Kidney epithelial cell (primary cell): ENCODE measurements at places on chromosomes 16 and 17.

GRCh38 chr17:61783556-61784304 is 79.6 kb downstream of the BRIP1 start:
- DNase-seq = no peak

DNA sequence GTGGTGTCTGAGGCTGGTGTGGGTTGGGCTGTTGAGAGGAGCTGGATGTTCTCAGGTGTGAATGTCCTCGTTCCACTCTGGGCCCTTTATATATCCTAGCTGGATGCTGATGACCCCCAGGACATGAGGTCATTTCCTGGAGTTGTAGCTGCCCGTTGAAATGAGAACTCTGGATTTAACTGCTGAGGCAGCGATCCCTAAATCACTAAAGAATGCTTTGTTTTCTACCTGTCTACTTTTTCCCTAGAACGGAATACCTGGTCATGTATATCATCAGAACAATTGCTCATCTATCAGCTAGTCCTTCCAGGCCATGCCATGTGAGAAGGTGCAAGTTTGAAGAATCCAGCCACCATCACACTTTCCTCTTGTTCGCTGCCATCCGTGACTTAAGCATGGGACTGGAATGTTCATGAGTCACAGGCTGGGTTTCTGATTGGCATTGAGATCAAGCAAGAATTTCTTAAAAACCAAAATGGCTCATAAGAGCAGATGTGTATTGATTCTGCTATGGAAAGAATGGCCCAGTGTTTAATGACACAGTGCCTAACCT is at the start of gene KRTAP2-3:
KRTAP2-3 (minus strand) TSS at position 63 of the 553 bp plus-strand sequence. CDS start 64 bp downstream, outside the sequence.
- DNase-seq = peak; percentile 98

DNA sequence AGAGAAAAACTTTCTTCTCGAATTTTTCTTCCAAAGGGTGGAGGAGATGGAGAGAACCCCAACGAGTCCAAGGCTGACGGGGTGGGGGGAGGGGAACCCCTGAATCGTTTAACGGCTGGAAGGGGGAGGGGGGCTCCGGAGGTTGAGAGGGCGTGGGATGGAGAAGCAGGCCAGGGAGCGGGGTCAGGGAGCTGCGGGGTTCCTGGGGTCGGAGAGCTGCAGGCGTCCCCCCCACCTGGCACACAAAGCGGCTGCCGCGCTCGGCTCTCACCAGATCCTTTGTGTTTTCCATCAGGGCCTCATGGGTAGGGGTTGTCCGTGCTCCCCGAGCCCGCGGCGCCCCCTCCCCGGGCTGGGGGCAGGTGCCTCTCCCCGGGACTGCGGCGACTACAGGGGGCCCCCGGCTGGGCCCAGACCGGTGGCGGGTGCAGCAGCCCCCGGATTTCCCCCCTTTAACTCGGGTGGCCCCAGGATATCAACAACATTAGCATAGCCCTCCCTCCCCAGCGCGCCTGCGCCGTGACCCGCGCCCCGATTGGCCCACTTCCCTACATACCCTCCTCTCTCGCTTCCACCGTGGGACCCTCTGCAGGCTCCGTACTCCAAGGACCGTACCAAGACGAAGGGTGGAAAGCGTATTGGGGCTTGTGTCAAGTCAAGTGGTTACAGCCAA is at the start of gene MBTD1:
MBTD1 (minus strand) TSS at position 486 of the 673 bp plus-strand sequence. CDS start 34,888 bp downstream, outside the sequence.
- DNase-seq = peak; percentile 84

GRCh38 chr17:15971098-15971678 is 26.3 kb downstream of the ADORA2B start:
- DNase-seq = no peak

DNA sequence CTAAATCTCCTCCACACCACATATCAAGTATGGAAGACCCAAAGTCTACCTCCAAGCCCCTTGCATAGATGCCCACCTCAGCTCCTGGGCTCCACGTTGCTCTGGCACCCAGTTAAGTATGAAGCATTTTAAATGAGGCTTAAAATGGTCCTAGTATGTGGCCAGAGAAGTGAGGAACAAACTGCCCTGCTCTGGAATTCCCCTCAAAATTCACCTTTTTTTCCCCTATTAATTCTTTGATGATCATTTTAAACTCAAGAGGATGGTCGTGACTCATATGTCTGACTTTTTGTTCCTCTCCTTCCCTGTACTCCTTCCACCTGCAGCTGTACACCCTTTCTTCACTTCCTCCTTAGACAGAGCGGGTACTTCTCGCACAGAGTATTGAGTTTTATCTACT is 234.5 kb upstream of the MYOCD start:
- no peak for DNase-seq

GRCh38 chr17:80780381-80781198 is 211.1 kb upstream of the CHMP6 start:
- no peak for DNase-seq

DNA sequence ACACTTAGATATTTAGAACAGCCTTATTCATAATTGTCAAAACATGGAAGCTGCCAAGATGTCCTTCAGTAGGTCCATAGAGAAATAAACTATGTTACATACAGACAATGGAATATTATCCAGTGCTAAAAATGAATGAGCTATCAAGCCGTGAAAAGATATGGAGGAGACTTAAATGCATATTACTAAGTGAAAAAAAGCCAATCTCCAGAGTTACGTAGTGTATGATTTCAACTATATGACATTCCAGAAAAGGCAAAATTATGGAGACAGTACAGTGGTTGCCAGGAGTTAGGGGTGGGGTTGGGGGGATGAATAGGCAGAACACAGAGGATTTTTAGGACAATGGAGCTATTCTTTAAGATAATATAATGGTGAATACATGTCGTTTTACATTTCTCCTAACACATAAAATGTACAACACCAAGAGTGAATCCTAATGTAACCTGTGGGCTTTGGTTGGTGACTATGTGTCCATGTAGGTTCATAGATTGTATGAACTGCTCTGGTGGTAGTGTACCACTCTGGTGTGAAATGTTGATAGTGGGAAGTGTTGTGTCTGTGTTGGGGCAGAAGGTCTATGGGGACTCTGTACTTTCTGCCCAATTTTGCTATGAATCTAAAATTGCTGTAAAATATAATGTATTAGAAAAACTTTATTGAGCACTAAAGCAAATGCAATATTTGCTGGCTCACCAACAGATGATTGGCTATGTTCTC is 122.6 kb downstream of the USP22 start:
- DNase-seq = no peak

- DNase-seq = no peak
Observed at GRCh38 chr17:69744512-69745070, 330.1 kb downstream of the MAP2K6 start.

DNA sequence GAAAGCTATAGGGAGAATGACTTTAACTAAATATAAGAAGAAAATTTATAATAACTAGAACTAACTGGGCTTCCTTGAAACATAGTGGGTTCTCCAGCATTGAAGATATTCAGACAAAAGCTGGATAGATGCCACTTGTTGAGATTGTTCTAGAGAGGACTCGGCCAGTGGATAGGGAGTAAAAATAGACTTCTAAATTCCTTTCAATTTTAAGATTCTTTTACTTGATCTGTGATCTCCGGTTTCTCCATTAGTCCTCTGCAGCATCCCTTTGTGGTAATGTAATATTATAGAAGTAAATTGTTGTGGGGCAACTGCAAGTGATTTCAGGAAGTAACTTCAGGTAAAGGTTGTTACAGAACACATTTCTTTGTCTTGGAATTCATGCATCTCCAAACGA is 10.3 kb upstream of the RARA start:
- DNase-seq = no peak

DNA sequence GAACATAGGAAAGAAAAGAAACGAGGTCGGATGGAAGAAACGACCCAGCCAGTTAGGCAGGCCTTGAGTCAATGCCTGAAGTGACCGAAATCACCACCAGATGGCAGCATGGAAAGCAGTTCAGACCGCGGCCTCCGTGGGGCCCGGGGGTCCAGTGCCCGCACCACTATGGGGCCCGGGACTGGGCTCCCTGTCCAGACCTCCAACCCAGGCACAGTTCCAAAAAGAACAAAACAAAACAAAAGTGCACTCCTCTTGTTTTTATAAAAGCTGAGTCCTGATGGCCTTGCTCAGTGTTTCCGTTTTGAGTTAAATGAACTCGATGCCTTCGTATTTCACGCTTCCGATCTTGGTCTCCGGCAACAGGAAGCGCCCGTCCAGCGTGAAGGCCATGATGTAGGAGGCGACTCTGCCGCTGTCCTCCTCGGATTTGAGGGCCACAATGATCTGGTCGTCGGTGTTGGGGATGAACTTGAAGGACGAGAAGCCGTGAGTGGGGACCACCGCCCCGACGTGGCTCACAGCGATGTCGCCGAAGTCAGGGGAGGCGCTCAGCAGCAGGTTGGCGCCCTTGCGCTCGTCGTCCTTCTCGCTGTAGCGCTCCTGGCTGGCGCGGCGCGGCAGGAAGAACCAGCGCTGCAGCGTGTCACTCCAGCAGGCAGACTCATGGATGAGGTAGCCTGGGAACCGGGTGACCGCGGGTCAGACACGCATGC is 13.7 kb upstream of the LGALS3BP start:
- DNase-seq = no peak

DNA sequence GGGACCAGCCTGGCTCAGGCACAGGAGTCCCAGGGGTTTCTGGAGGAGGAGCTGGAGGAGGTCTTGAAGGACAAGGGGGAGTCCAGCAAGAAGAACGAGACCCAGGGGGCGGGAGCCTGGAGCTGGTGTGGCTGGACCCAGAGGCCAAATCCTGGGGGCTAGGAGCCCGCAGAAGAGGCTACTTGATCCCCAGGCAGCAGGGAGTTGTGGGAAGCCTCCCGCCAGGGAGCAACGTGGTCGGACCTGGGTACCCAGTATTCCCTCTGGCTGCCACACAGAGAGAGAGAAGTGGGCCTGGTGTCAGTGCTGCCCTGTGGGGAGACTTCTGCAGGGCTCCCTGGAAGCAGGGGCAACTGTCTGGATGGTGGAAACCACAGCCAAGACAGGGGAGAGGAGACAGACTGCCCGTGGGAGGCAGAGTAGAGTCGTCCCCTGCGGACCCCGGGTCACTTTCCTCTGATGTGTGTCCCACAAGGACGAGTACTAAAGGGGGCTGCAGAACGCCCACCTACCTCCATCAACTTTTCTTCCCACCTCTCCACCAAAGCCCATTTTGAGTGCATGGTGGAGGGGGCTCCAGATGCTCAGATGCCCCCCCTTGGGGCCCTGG is 160.4 kb downstream of the GSG1L start:
- DNase-seq = no peak

DNA sequence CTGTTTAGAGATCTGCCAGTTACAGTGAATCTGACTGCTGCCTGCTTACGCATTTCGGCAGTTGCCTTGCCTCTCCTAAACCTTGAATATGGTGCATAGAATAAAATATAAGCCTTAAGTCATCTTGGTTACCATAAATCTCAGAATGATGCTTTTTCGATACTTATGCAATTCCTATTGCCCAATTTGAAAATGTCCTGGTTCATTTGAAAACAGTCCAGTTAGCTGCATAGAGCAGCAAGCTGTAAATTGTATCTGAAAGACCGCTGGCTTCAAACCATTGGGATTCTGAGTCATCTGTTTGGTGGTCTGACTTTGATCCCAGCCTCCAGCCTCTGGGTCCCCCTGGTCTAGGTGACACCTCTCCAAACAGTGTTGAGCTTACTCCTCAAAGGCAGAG is 2.7 kb upstream of the PRKCA start:
- DNase-seq = no peak

DNA sequence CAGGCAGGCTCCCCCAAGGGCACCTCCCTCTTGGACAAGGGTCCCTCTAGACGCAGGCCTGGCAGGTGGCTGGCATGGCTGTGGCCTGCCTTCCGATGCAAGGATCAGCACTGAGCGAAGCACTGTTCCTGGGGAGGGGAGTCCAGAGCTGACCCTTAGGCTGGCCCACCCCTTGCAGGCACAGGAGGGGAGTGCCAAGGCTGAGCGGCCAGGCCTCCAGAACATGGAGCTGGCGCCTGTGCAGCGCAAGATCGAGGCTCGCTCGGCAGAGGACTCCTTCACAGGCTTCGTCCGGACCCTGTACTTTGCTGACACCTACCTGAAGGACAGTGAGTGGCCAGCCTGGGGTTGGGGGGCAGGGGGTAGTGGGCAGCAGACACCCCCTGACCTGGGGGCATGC is 16.8 kb upstream of the MYO15B start:
- no peak for DNase-seq

- no peak for DNase-seq
Observed at GRCh38 chr17:72171703-72172667, 51.2 kb downstream of the SOX9 start.

- no peak for DNase-seq
Observed at GRCh38 chr16:3874242-3874641, 6.3 kb downstream of the CREBBP start.

GRCh38 chr17:38440614-38441397 is 12.5 kb downstream of the ARHGAP23 start:
- no peak for DNase-seq

- DNase-seq = no peak
Observed at GRCh38 chr17:79127534-79128135, 53.0 kb downstream of the ENGASE start.

DNA sequence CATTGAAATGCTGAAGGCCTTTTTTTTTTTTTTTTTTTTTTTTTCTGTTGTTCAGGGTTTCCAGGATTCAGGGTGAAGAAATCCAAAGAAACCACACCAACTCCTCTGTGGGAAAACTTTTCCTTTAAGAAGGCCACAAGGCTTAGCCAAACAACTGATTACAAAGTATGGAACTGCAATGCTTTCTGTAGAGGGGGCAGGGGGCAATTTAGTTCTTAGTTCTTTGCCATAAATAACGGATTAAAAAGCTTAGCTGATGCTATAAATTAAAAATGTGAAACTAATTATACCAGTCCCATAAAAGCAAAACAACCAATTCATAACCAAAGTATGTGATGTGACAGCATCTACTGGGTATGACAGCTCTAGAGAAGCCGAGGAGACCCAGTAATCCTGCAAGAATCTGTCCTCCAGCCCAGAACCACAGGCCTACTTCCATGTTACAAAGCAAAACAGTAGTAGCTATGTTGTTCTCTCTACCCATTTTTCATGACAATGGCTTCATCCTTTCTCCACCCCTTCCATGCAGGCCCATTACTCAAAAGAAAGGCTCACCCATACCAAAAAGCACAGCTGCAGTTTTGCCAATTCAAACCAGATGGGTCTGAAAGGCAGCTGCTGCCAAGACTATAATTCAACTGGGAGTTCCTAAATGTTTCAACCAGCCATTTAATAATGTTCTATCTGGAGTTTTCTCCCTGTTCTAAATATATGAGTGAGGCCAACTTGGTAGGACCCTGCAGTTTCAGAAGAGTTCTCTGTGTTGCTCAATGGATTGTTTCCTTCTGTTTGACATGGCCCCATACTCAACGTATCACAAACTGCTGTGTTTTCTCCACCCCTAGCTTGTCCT is 167.1 kb upstream of the ZFHX3 start:
- DNase-seq = no peak

DNA sequence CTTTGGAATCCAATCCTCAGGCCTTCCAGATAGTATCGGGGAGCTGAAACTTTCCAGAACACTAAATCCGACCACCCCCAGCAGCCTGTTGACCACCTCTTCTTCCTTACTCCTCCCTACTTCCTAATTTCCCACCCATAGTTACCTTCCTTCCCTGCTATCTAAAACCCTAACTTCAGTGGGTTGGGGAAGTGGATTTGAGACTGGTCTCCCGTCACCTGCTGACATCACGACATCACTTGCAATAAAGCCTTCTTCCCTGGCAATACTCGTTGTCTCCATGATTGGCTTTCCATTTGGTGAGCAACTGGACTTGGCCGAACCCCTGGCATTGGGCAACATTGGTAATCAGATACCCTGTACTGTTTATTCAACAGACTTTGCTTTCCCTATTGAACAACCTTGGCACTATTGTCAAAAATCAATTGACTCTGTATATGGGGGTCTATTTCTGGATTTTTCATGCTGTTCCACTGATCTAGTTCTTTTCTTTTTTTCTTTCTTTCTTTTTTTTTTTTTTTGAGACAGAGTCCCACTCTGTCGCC is 11.8 kb upstream of the FOXK2 start:
- DNase-seq = no peak

- DNase-seq = no peak
Observed at GRCh38 chr16:71593048-71593999, 16.4 kb upstream of the TAT start.
